Pancreas (tissue), 10 donors: ENCODE measurements at places on chromosomes 7 and 10. TPM values are rescaled to one million over a fixed set of nuclear protein-coding genes. Genes with fewer than 3 reads are reported as not detected.

Gene FFAR4
- 0.92 TPM for total RNA-seq

Gene NCF1
- 0.66 TPM for total RNA-seq

Gene CH25H
- total RNA-seq, result not detected

Gene SNCG
- total RNA-seq, result 1.2 TPM

Gene LLCFC1
- not detected for total RNA-seq

Gene ATG9B
- 0.28 TPM for total RNA-seq

Gene WNT2
- total RNA-seq, result 0.31 TPM

Gene CYP2C19
- total RNA-seq, result 0.44 TPM

Gene CCM2
- 15.2 TPM for total RNA-seq

Gene CUBN
- total RNA-seq, result 0.47 TPM

Gene PRSS37
- not detected for total RNA-seq

Gene GPR26
- not detected for total RNA-seq

DNA sequence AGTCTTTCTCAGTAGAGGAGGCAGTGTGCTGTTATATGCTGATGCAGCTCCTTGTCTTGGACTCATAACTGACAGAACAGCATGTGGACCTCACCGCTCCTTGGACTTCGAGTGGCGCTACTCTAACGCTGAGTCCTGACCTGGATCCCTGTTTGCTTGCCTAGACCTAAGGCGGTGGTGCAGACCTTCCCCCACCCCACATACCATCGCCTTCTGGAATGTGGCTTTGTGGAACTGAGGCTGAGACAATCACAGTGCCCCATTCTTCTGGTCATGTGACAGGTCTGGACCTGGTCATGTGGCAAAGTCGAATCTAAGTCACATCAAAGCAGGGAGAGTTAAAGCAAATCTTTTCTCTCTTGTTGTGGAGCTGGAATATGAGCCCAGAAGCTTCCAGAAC is 190.7 kb upstream of the MKI67 start:
- DNase-seq, result no peak
- H3K27me3 ChIP-seq, result no peaks in the 10 kb centered on the region
- no peak overlapping the region for H3K4me3 ChIP-seq

GRCh38 chr10:74255888-74256357 is 104.9 kb downstream of the ADK start:
- H3K27me3 ChIP-seq, result no peaks in the 10 kb centered on the region
- DNase-seq, result no peak
- H3K4me3 ChIP-seq, result no peak overlapping the region

DNA sequence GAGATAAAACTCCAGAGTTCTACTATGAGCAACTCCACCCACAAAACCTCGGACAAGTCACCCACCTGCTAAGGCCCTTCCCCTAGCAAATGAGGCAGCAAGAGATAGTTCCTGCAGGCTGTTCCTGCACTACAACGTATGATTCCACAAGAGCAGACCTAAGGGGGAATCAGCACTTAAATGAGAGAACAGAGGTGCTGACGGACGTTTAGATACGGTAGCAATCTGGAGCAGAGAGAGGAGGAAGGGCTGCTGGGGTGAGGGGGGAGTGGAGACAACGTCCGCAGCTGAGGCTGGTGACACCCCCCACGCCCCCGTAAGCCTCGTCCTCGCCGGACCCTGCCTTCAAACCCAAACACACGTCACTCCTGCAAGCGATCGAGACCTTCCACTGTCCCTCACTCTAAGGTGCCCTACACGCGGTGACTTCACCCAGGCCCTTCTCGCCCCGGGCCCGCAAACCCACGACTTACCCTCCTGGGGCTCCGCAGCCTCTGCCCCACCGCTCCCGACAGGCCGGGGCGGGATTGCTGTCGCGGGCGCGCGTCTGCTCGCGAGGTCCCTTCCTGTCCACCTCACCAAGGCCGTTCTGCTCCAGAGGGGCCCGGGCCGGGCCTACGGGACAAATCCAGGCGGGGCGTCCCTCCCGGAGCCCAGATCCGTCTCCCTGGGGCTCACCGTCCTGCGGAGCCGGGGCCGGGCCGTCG is 635 bp downstream of the ZNF12 start:
- H3K4me3 ChIP-seq, result peak overlapping the region; percentile 78
- no peaks in the 10 kb centered on the region for H3K27me3 ChIP-seq
- H3K36me3 ChIP-seq, result no peaks in the 10 kb centered on the region

GRCh38 chr10:74863551-74863950 is 37.2 kb downstream of the KAT6B start:
- DNase-seq, result no peak
- no peaks in the 10 kb centered on the region for H3K4me1 ChIP-seq
- no peaks in the 10 kb centered on the region for H3K36me3 ChIP-seq
- no peak overlapping the region for H3K27ac ChIP-seq
- no peaks in the 10 kb centered on the region for H3K27me3 ChIP-seq
- no peak overlapping the region for H3K4me3 ChIP-seq

DNA sequence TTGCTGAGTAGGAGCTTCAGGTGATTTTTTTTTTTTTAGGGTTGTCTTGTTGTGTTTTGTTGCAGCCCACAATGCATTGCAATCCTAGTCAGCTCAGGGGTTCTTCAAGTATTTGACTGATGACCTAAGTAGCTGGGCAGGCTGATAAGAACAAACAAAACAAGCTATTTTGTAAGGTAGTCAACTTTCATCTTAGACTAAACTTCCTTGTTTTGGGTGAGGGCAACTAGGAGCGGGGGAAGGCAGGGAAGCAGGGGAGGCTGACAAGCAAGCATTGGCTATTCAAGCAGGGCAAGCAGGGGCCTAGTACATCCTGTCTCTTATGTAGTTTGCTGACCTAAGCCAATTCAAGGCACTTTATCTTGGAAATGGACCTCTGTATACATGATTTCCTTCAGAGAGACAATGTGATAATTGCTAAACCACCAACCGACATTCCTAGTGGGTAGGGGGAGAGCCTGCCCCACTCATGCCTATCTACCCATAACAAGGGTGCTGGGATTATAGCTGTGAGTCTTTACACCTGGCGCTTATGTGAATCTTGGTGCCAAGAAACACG is 163.3 kb upstream of the PRKCQ start:
- no peaks in the 10 kb centered on the region for H3K36me3 ChIP-seq
- no peak for DNase-seq
- no peaks in the 10 kb centered on the region for H3K27me3 ChIP-seq
- H3K4me3 ChIP-seq, result no peak overlapping the region
- no peaks in the 10 kb centered on the region for H3K4me1 ChIP-seq

- DNase-seq, result no peak
- H3K4me3 ChIP-seq, result no peak overlapping the region
- no peaks in the 10 kb centered on the region for H3K4me1 ChIP-seq
- H3K27ac ChIP-seq, result no peak overlapping the region
- peaks cover 4% of the 10 kb centered on the region for H3K27me3 ChIP-seq
Measured at GRCh38 chr7:79714081-79714480, 260.6 kb upstream of the MAGI2 start.

DNA sequence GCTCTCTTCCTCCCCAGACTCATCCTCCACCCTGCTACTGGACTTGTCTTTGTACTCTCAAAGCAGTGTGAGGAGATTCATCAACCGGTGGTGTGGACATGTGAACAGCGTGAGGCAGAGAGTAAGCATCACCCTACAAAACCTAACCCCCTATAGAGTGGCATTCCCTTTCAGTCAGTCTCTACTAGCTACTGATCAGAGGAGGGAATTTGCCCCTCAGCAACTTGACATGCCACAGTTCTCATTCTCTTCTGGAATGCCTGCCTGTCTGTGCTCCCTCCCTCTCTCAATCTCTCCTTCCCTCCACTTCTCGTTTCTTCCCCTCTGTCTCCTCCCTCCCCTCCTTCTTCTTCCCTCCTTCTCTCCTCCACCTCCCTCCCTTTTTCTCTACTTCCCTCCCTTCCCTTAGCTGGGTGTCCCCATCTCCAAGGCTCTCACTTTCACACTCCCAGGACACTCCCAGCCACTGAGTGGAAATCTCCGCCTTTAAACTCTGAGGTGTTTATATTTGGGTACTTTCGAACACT is 24.6 kb downstream of the H2AZ2 start:
- DNase-seq, result no peak
- H3K4me1 ChIP-seq, result no peaks in the 10 kb centered on the region
- H3K27ac ChIP-seq, result no peak overlapping the region

DNA sequence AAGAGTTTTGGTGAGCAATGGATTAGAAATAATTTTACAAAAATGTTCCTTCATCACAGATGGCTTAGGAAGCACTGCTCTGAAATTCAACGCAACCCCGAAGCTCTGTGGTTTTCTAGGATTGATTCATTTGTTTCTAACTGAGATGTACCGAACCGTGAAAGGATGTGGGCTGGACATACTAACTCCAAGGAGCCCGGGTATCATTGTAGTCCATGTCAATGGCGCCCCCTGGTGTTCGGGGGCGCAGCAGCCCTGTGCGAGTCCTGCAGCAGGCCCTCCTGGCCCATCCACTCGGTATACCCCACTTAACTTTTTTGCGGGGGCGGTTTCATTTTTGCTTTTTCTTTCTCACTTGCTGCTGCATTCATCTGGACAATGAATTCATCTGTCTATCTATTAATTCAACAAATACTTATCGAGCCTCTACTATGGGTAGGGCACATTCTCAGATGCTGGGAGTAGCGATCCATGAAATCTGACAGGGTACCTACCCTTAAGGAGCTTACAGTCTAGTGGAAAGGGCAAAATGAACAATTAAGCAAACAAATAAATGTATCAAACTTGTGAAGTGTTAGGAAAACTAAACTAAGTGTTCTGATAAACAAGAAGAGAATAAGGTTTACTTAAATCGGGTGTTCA is 25.2 kb upstream of the ITPRID1 start:
- no peaks in the 10 kb centered on the region for H3K27me3 ChIP-seq
- no peaks in the 10 kb centered on the region for H3K36me3 ChIP-seq
- no peak overlapping the region for H3K4me3 ChIP-seq
- peaks cover 4% of the 10 kb centered on the region for H3K4me1 ChIP-seq

GRCh38 chr10:12780634-12781601 is 220.6 kb downstream of the CCDC3 start:
- no peaks in the 10 kb centered on the region for H3K36me3 ChIP-seq
- no peak overlapping the region for H3K27ac ChIP-seq
- no peak for DNase-seq
- H3K4me1 ChIP-seq, result no peaks in the 10 kb centered on the region
- no peak overlapping the region for H3K4me3 ChIP-seq

- no peaks in the 10 kb centered on the region for H3K27me3 ChIP-seq
- H3K27ac ChIP-seq, result no peak overlapping the region
- no peak overlapping the region for H3K4me3 ChIP-seq
- no peak for DNase-seq
- no peaks in the 10 kb centered on the region for H3K36me3 ChIP-seq
- no peaks in the 10 kb centered on the region for H3K4me1 ChIP-seq
Measured at GRCh38 chr10:110759523-110759922, 112.2 kb upstream of the PDCD4 start.

DNA sequence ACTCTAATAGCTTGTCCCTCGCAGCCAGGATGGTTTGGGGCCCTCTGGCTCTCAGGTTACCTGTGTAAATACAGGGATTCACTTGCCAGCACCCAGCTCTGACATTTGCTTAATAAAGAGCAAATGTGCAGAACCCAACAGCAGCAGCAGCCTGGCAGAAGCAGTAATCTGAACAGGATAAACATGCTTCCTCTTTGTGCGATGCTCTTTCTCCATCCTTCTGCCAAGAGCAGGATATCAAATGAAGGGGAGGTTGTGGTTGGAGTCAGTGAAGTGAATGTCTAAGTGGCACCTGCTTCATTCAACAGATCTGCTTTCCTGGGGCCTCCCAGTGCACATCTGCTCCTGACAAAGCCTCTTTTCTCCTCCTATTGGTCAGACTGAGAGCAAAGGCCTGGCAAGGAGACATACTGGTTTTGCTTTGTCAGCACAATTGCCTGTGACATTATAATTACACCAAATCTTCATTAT is 130.3 kb downstream of the NRF1 start:
- H3K27ac ChIP-seq, result no peak overlapping the region
- DNase-seq, result no peak
- H3K4me1 ChIP-seq, result no peaks in the 10 kb centered on the region
- no peaks in the 10 kb centered on the region for H3K27me3 ChIP-seq

- H3K27ac ChIP-seq, result no peak overlapping the region
- no peaks in the 10 kb centered on the region for H3K36me3 ChIP-seq
- no peaks in the 10 kb centered on the region for H3K27me3 ChIP-seq
Measured at GRCh38 chr7:26091933-26092332, 60.1 kb upstream of the NFE2L3 start.

DNA sequence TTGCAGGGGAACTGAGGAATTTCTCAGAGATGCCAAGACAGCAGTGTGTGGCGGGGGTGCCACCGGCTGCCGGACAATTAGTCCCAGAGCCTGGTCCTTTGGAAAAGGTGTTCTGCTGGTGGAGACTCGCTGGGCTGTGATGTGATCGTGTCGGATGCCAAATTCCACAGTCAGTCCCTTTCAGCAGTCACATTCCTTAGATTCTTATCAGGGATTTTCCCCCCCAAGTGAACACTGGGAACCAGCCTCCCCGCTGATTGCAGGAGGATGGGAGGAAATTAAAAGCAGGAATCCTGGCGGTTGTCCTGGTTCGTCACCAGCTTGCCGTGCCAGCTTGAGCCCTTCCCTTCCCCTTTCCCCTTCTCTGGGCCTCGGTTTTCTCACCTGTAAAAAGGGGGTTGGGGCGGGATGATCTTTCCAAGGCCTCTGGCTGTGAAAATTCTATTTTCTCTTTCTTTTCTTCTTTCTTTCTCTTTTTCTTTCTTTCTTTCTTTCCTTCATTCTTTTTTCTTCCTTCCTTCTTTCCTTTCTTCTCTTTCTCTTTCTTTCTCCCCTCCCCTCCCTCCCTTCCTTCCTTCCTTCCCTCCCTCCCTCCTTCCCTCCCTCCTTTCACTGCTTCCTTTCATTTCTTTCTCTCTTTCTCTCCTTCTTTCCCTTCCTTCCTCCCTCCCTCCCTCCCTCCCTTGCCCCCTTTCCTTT is 39.6 kb downstream of the COL26A1 start:
- no peaks in the 10 kb centered on the region for H3K4me1 ChIP-seq
- DNase-seq, result peak; percentile 61
- H3K27me3 ChIP-seq, result no peaks in the 10 kb centered on the region

GRCh38 chr10:10870523-10871241 is 147.0 kb upstream of the CELF2 start:
- no peak overlapping the region for H3K4me3 ChIP-seq
- no peak for DNase-seq
- H3K27me3 ChIP-seq, result no peaks in the 10 kb centered on the region
- H3K4me1 ChIP-seq, result no peaks in the 10 kb centered on the region

GRCh38 chr10:12709000-12709401 is 292.5 kb downstream of the CCDC3 start:
- H3K27ac ChIP-seq, result no peak overlapping the region
- H3K27me3 ChIP-seq, result no peaks in the 10 kb centered on the region
- no peak overlapping the region for H3K4me3 ChIP-seq
- peaks cover 43% of the 10 kb centered on the region for H3K4me1 ChIP-seq

- H3K4me3 ChIP-seq, result no peak overlapping the region
- H3K27ac ChIP-seq, result no peak overlapping the region
- H3K27me3 ChIP-seq, result no peaks in the 10 kb centered on the region
- H3K36me3 ChIP-seq, result no peaks in the 10 kb centered on the region
- no peak for DNase-seq
Measured at GRCh38 chr10:72563327-72563932, 62.4 kb downstream of the MICU1 start.

GRCh38 chr7:127290116-127290655 is 37.4 kb upstream of the GRM8 start:
- no peak overlapping the region for H3K27ac ChIP-seq
- H3K4me1 ChIP-seq, result no peaks in the 10 kb centered on the region
- DNase-seq, result no peak
- no peak overlapping the region for H3K4me3 ChIP-seq
- H3K36me3 ChIP-seq, result no peaks in the 10 kb centered on the region
- no peaks in the 10 kb centered on the region for H3K27me3 ChIP-seq
